Activated CD4-positive, alpha-beta T cell treated with anti-CD3 and anti-CD28 coated beads, Interleukin-2, amount 10 ng/mL, durations not matched to agents 7 days and 5 days (primary cell): ENCODE measurements at places on chromosomes 2 and 18.

GRCh38 chr2:46508312-46508711 lies 28.9 kb downstream of the TMEM247 start:
- no peak for DNase-seq

- DNase-seq = no peak
These were observed 134.0 kb upstream of the NCK2 start for GRCh38 chr2:105610576-105611332.

DNA sequence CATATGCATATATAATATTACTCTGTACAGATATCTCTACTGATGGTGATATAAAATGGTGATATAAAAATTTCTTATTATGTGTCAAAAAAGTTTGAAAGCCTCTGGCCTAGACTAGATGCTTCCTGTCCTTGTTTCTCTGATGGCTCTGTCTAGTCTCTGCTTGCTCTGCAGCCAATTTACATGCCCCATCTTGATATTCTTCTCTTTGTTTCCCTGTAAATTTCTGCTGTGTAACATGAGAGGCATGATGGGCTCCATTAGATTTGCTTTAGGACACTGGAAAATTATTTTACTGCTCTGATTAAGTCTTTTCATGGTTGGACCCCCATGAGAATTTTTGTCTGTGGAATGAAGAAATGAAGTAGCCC lies 24.3 kb downstream of the BABAM2 start:
- no peak for DNase-seq

DNA sequence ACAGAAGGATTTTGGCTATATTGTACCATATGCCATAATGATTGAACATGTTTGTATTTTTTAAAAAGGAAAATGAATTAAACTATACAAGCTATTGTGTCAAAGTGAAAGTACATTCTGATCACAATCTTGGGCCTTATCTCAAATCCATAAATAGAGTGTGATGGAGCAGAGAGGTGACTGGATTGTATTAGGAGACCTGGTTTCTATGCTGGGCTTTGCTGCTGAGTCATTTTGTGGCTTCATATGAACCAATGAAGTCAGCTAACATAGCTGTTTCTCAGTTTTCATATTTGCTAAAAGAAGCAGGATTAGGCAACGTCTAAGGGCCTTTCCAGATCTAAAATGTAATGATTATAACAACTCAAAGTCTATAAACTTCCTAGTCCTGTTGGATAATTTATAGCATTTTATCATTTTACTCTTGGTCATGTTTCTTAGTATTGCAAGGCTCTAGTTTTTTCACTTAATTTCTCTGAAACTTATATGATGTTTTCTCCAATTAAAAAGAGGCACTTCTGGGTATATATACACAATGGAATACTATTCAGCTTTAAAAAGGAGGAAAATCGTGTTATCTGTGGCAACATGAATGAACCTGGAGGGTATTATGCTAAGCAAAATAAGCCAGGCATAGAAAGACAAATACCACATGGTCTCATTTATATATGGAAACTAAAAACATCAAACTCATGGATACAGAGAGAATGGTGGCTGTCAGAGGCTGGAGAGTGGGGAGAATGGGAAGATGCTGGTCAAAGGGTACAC lies 112.3 kb downstream of the MEP1B start:
- DNase-seq = no peak

DNA sequence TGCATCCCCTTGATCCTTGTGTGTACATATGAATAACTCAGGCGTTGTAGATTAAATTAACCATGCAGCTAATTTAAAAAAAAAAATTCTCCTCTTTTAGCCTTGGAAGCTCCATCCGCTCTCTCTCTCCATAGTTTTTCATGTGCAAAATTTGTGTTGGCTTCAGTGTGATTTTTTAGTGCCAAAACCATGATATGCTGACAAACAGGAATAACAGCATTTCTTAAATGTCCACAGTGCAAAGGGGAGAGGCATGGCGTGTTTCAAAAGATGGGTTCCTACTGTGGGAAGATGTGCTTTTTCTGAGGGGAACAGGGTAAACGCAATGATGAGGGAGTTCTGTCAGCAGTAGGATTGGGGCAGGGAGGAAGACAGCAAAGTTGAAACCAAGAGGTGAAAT lies 247.0 kb downstream of the ICOS start:
- no peak for DNase-seq

DNA sequence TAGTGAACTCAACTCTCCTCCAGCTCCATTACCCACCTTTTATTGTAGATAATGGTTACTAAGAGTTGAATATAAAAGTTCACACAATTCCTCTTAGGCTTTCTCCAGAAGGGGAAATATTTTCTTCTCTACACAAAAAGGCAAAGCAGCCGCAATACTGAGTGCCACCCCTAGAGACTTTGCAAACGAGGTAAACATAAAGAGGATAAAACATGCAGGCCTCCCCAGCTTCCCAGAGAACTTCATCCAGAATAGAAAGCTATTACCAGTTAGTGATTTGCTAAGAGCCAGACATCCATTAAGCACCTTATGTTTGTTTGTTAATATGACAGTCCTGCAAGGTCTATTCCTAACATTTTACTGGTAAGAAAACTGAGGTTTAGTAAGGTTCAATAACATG lies 17.4 kb downstream of the ZNF521 start:
- DNase-seq = no peak
